ENCODE measurements at places on chromosomes 13 and 19.

- no peak for DNase-seq
Measured at GRCh38 chr19:3387645-3388589, 21.5 kb downstream of the NFIC start.

- DNase-seq, result no peak
Measured at GRCh38 chr13:83086948-83087347, 795.3 kb downstream of the SLITRK1 start.

- DNase-seq, result no peak
Measured at GRCh38 chr13:101611491-101612475, 159.3 kb downstream of the ITGBL1 start.

GRCh38 chr19:44765033-44765948 is 12.4 kb upstream of the CBLC start:
- no peak for DNase-seq

DNA sequence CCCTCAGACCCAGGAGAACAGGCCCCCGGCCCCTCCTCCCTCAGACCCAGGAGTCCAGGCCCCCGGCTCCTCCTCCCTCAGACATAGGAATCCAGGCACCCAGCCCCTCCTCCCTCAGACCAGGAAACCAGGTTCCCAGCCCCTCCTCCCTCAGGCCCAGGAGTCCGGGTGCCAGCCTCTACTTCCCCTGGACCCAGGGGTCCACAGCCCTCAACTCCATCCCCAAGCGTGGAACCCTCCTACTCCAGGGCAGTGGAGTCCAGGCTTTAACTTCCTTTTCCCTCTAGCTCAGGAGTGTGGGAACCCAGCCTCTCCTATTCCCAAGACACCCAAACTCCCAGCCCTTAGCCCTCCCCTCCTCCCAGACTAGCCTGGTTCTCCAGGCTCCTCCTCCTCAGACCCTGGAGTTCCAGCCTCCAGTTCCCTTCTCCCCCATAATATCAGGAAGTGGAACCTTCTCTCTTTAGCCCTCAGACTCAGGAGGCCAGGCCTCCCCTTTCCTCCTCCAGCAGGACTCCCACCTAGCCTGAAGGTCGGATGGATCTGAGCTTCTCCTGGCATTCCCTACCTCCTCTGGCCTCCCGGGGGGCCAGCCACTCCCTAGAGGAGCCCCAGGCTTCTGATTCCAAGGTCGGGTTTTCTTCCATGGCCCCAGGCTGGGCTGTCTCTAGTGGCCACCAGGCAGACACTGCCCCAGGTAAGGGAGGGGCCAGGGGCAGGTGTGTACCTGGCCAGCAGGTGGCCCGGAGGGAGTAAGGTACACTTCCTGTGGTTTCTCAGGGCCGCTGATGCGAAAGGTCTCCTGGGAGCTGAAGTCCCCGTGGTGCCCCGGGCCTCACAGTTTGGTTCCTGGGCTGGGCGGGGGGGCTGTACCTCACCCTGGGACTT is at the start of gene TMC4:
Gene TMC4 (minus strand): TSS at position 690 of the 888 bp plus-strand sequence. CDS start 43 bp downstream, at position 647.
- DNase-seq, result no peak

- DNase-seq, result no peak
Measured at GRCh38 chr13:40194224-40194806, 472.1 kb downstream of the FOXO1 start.

- DNase-seq, result no peak
Measured at GRCh38 chr19:35549174-35549788, 3.9 kb downstream of the TMEM147 start.

DNA sequence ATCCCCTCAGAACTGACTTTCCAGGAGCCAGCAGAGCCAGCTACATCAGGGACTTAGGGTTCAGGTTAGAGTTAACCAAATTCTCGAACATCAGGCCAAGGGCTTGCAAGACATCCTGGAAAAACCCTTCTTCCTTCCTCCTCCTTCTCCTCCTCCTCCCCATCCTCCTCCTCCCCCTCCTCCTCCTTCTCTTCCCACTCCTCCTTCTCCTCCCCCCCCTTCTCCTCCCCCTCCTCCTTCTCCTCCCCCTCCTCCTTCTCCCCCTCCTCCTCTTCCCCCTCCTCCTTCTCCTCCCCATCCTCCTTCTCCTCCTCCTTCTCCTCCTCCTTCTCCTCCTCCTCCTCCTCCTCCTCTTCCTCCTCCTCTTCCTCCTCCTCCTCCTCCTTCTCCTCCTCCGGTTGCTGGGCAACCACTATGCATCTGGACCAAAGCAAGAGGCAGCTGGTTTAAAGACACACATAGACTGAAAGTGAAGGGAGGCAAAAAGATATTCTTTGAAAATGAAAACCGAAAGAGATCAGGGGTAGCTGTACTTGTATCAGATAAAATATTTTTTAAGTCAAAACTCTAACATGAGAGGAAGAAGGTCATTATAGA is 5.9 kb upstream of the CCL25 start:
- DNase-seq, result no peak

DNA sequence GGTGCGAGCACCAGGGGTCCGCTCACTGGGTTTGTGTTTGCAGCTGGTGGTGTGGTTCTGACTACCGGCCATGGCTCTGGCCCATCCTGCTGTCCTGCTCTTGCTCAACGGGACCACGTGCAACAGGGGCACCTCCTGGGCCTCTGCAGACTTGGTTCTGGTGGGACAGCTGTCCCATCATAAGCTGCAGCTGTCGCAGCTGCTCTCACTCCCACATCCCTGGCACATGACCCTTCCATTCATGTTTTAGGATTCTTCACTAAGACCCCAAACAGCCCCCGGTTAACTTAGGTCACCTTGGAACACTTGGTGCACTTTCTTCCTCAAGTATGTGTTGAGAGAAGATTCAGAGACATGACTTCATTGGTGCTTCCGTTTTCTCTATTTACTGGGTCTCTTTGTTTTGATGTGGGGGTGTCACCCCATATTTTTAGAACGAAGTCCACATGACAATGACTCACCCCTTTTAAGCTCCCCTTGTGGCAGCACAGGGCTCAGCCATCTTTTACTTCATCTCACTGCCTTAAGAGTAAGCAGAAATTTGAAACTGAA is 68.4 kb upstream of the ARHGEF7 start:
- DNase-seq, result no peak

DNA sequence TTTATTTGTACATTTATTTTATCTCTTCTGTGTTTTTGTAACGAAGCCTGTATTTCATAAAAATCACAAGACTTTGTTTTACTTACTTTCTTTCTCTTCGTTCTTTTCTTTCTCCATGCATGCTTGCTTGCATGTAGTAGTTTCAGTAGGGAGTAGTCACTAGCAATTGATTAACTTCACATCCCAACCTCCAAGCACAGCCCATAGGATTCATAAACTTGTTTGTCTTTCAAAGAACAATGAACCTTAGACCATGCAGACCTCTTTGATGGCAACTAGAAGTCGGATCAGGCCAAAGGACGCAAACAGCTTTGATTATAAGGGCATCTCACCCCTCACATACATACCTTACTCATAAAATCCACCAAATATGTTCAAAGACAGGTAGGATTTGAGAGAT is 3.1 kb upstream of the PRR20A start:
- no peak for DNase-seq

- DNase-seq, result no peak
Measured at GRCh38 chr13:35908226-35908625, 223.0 kb downstream of the DCLK1 start.

DNA sequence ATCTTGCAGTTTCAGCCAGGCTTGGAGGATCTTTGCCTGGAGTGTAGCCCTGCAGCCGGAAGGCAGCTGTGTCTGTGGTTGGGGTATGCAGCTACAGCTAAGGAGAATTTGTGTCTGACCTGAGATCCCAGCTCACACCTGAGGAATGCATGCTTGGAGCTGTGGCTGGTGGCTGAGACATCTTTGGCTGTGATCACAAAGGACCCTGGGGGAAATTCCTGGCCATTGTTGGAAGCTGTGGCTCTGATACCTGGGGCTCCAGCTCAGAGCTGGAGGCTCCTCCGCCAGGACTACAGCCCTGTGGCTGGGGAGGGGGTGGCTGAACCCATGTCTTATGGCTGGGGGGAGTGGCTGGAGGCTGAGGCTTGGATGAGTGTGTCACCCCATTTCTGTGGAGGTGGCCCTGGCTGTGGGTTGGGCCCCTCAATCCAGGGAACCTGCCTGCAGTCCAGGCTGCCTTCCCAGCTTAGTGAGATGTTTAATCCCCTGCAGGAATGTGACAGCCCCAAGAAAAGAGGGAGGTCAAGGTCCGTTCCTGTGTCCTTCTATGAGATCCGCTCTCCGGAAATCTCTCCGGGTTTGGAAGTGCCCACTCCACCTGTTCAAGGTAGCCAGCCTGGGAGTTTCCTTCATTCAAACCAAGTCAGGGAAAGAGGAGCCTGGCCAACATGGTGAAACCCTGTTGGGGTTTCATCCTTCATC is 27.6 kb downstream of the ARHGEF18 start:
- DNase-seq, result no peak

DNA sequence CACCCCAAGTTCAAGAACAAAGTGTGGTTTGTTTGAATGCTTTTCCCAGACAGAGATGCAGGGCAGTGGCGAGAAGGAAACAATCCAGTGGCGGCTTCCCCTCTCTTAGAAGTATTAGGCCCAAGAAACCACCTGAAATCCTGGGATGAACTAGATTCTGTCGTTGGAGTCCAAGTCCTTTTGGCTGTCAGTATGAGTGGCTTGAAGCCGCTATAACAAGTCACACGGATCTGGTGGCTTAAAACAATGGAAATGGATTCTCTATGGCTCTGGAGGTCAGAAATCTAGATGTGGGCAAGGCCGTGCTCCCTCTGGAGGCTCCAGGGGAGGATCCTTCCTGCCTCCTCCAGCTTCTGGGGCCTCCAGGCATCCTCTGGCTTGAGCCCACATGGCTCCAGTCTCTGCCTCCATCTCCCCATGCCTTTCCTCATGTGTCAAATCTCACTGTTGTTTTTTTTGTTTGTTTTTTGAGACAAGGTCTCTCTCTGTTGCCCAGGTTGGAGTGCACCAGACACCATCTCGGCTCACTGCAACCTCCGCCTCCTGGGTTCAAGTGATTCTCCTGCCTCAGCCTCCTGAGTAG is 97.7 kb downstream of the GNG7 start:
- DNase-seq, result no peak

DNA sequence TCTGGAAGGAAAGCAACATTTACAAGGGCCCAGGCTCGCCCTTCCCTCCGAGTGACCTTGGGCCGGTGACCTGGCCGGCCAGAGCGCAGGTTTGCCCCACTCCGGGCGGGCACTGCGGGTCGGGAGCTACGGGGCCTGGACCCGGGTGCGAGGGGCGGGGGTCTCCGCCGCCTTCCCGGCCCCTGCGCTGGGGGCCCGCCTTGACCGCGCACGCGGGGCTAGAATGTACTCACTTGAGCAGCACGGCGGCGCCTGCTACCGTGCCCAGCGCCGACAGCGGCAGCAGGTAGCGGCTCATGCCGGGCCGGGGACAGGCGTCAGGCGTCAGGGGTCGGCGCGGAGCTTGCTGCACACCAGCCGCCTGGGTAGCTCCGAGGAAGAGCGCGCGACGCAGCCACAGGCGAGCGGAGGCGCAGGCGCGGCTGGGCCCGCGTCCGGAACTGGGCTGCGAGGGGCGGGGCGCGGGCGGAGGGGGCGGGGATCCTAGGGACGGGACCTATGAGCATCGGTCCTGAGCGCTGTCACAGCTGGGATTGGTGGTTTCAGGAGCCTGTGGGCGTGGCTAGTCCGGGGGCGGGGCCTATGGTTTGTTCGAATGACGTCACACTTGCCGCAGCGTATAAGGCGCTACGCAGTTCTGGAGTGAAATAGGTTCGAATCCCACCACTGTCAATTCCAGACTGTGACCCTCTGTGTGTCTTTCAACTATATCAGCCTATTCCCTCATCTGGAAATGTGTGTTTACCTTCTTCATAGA is at the start of gene RDH13:
Gene RDH13 (minus strand): TSS at position 414 of the 757 bp plus-strand sequence. CDS start 116 bp downstream, at position 298.
- peak; percentile 100 for DNase-seq

- no peak for DNase-seq
Measured at GRCh38 chr13:107553838-107554237, 661.5 kb downstream of the LIG4 start.

GRCh38 chr19:1407528-1408299 is at the start of gene DAZAP1:
DAZAP1 (plus strand) TSS chr19:1407586; CDS start chr19:1407774, 188 bp downstream.
- DNase-seq, result peak; percentile 24

GRCh38 chr13:48532256-48532505 is 699 bp downstream of the RCBTB2 start:
- DNase-seq, result no peak

GRCh38 chr13:60095300-60095699 is 68.4 kb downstream of the DIAPH3 start:
- DNase-seq, result no peak

GRCh38 chr19:16659832-16660708 is at the start of gene SMIM7:
SMIM7 (minus strand) TSS chr19:16660144; CDS start chr19:16660110, 34 bp downstream.
- DNase-seq, result peak; percentile 99

DNA sequence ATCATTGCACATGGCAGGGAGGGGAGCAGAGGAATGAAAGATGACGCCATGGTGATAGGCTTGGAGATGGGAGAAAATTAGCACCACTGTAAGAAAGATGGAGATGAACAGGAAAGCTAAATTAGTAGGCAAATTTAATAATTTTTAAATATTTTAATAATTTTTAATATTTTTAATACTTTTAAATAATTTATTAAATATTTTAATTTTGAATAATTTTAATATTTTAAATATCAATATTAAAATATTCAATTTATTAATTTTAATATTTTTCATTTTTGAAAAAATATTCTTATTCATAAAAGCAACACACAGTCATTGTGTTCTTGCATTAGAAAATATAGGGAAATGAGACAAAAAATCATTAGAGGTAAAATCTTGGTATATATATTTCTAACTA is 15.9 kb upstream of the KL start:
- DNase-seq, result no peak

DNA sequence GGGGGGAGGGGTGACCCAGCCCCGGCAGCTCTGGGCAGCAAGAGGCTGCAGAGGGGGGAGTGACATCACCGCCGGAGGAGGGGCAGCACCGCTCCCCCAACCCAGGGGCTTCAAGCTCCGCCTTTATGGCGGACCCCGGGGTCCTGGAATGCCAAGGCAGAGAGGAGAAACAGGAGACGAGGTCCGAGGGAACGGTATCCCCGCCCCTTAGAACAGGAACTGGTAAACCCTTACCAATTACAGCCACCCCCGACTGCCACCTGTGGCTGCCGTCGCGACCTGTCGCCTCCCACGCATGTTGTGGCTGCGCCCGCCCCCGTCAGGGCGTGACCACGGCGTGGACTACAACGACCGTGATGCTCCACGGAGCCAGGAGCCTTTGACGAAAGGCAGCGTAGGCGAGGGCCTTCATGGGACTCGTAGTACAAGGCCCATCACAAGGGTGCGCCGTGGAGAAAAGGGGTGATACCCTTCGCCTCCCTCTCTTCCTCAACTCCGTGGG is 4.1 kb upstream of the KCNC3 start:
- DNase-seq, result peak; percentile 82

GRCh38 chr13:48727241-48728011 is 73.7 kb downstream of the CYSLTR2 start:
- no peak for DNase-seq
